Uterus (tissue), 4 donors: ENCODE measurements at places on chromosomes 4 and X. TPM values are rescaled to one million over a fixed set of nuclear protein-coding genes. Genes with fewer than 3 reads are reported as not detected.
A peak's percentile ranks its signal among the peaks of the same experiment; 100 is the strongest.

GRCh38 chr4:140027101-140027500 lies 126.9 kb downstream of the MAML3 start:
- H3K4me1 ChIP-seq: no peaks in the 10 kb centered on the region
- H3K4me3 ChIP-seq: no peak overlapping the region
- no peak overlapping the region for H3K27ac ChIP-seq
- H3K36me3 ChIP-seq: no peaks in the 10 kb centered on the region
- DNase-seq: no peak
- no peaks in the 10 kb centered on the region for H3K27me3 ChIP-seq

DNA sequence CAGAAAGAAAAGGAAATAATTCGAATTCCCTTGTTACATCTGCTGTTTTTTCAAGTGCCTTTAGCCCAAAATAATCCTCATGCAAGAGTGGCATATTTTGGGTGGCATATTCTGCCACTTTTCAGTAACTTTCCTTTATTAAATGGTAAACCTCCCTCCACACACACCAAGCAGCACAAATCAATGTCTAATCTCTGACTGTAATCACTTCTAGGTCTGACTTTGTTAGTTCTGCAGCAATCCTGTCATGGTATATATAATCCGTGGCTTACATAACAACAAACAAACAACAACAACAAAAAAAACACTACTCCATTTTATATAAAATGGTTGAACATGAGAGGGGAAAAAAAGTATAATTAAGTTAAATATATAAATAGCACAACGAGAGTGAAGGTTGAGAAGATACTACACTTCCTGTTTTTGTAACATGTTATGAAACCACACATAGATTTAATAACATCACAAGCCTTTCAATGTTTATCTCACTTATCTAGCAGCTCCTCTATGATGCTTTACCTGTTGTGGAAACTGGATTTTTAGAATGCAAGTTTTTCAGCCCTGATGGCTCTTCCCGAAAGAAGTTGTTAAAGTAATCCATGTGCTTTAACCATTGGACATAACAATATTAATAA lies 715.4 kb downstream of the GRXCR1 start:
- no peaks in the 10 kb centered on the region for H3K4me1 ChIP-seq
- H3K4me3 ChIP-seq: no peak overlapping the region
- no peaks in the 10 kb centered on the region for H3K27me3 ChIP-seq
- H3K27ac ChIP-seq: no peak overlapping the region

- no peak for DNase-seq
- no peak overlapping the region for H3K27ac ChIP-seq
- no peak overlapping the region for H3K4me3 ChIP-seq
- H3K27me3 ChIP-seq: no peaks in the 10 kb centered on the region
- H3K36me3 ChIP-seq: no peaks in the 10 kb centered on the region
Observed at GRCh38 chr4:145045180-145045579, 52.8 kb downstream of the ANAPC10 start.

DNA sequence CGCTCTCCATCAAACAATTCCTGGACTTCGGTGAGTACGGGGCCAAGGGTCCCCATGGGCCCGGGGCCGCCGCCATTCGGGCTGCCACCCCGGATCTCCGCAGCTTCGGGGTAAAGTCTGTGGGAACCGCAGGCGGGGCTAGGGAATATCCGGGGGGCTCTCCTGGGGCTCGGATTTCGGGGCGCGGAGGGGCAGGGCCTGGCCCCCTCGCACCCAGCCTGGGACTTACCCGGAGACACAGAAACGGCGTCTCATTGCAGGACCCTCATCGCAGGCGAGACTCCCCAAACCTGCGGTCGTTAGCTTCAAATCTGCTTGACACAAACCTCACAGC lies 413 bp downstream of the PDK3 start:
- peak overlapping the region; percentile 65 for H3K27ac ChIP-seq
- DNase-seq: no peak

DNA sequence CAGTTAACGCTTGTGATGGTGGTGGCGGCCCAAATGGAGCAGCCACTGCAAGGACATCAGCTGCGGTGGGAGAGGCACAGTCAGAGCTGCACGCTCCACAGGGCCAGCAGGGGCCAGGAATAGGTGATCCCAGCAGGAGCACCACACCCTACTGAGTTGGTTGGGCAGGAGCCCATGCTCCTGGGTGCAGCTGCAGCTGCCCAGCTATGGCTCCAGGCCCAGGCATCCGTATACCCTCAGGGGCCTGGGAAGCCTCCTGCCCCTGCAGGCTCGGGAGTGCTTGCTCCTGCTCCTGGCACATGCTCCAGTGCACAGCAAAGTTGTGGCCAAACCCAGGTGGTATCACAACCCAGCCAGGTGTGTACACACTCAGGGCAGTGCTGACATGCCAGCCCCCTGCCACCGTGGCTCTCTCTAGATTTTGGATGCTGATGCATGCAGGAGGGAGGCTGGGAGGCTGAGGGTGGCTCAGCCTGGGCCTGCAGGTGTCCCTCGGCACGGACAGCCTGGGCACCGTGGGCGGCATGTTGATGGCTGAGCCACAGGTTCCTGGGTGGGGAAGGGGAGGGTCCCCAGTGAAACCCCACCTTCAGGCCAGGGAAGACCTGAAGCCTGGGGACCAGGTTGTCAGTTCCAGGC lies 150.2 kb downstream of the CXXC4 start:
- no peaks in the 10 kb centered on the region for H3K4me1 ChIP-seq
- DNase-seq: no peak
- no peaks in the 10 kb centered on the region for H3K27me3 ChIP-seq
- no peak overlapping the region for H3K27ac ChIP-seq
- H3K36me3 ChIP-seq: no peaks in the 10 kb centered on the region
- H3K4me3 ChIP-seq: no peak overlapping the region

- H3K4me1 ChIP-seq: no peaks in the 10 kb centered on the region
- no peak overlapping the region for H3K4me3 ChIP-seq
- no peaks in the 10 kb centered on the region for H3K27me3 ChIP-seq
- no peak overlapping the region for H3K27ac ChIP-seq
- H3K36me3 ChIP-seq: no peaks in the 10 kb centered on the region
- DNase-seq: no peak
Observed at GRCh38 chr4:79871961-79872360, 201.1 kb downstream of the ANTXR2 start.

DNA sequence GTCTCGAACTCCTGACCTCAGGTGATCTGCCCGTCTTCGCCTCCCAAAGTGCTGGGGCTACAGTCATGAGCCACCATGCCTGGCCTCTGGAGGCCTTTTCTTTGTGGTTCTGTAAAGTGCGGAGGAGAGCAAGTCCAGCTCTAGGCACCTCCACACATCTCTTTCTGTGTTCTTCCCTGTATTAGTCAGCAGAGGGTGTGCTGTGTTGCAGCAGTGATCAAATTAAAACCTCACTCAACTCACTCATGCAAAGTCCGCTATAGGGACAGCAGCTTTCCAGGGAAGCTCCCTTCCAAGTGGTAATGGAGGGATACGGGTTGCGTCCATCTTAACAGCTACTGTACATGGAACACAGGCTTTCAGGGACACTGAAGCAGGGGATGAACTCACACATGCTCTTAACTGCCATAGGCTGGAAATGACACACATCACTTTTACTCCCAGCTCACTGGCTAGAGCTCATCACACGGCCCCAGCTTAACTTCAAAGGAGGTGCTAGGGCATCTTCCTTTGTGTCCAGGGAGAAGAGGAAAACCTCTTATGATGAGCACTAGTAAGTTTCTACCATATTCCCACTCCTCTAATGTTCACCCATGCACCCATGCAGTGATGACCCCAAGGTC lies 36.0 kb upstream of the CCNG2 start:
- H3K4me1 ChIP-seq: no peaks in the 10 kb centered on the region
- no peaks in the 10 kb centered on the region for H3K27me3 ChIP-seq
- H3K4me3 ChIP-seq: no peak overlapping the region
- no peak overlapping the region for H3K27ac ChIP-seq
- no peaks in the 10 kb centered on the region for H3K36me3 ChIP-seq
- no peak for DNase-seq

DNA sequence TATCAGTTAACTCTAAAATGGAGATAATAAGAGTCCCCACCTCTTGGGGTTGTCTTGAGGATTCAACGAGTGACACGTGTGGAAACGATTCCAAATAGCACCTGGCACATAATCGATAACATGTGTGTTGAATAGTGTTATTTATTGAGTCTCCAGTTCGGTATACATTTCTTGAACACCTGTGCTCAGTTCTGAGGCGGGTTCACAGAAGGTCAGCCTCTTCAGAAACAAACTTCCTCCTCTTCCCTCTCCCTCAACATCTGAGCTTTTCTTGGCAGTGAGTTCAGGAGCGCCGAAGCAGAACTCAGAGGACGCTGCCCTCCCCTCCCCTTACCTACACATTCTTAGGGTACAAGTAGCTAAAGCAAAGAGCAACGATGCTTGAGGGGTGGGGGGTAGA lies 934 bp downstream of the PDHA1 start:
- H3K4me1 ChIP-seq: no peaks in the 10 kb centered on the region
- no peaks in the 10 kb centered on the region for H3K36me3 ChIP-seq
- H3K4me3 ChIP-seq: no peak overlapping the region

GRCh38 chrX:8179656-8180055 lies 8.6 kb upstream of the VCX2 start:
- no peaks in the 10 kb centered on the region for H3K4me1 ChIP-seq
- no peak for DNase-seq
- H3K4me3 ChIP-seq: no peak overlapping the region
- H3K36me3 ChIP-seq: no peaks in the 10 kb centered on the region
- H3K27ac ChIP-seq: no peak overlapping the region

DNA sequence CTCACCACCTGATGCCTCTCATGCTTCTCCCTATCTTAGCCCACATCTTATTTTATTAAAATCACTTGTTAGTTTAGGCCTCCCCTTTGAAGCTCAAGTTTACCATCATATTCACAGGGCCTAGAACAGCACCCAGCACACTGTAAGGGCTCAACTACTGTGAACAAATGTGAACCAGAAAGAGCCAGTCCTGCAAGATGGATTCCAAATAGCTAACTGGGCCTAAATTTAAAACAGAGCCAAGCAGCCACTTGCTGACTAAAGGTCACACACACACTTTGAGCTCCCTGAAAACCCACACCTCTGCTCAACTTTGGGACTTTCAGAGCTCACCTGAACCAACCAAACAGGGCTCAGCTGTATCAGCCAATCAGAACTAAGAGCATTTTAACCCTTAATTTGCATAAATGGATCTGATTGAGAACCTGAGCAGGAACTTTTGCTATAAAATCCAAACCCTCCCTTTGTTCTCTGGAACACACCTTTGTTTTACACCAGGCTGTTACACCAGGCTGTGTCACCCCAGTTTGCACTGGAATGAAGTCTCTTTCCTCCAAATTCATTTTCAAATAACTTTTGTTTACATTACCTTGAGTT lies 62.1 kb upstream of the EXOC1L start:
- H3K36me3 ChIP-seq: no peaks in the 10 kb centered on the region
- H3K27me3 ChIP-seq: no peaks in the 10 kb centered on the region
- H3K4me3 ChIP-seq: no peak overlapping the region
- DNase-seq: no peak

DNA sequence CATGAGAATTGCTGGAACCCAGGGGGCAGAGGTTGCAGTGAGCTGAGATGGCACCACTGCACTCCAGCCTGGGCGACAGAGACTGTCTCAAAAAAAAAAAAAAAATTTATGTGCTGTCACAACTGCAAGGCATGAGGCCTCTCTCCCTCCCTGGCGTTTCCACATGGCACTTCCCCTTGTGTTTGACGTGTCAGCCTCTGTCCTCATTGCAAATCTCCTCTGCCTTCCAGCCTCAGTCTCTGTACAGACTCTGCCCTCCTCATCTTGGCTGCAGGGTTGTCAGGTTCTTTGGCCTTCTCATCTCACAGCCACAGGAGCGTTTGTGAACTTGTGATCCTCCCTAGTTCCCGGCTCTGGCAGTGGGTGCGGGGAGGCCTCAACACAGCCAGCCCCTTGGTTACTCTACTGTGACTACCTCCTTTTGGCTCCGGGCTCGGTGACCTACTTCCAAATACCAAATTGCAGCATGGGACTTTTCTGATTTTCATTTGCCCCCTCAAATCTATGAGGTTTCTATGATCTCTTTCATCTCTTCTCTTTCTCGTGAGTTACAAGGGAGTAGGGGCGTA lies 250.0 kb downstream of the CBR4 start:
- no peaks in the 10 kb centered on the region for H3K36me3 ChIP-seq
- H3K4me3 ChIP-seq: no peak overlapping the region
- no peaks in the 10 kb centered on the region for H3K4me1 ChIP-seq
- no peaks in the 10 kb centered on the region for H3K27me3 ChIP-seq

- H3K4me1 ChIP-seq: no peaks in the 10 kb centered on the region
- H3K27ac ChIP-seq: peak within 1 kb of the TSS; percentile 25
- H3K4me3 ChIP-seq: peak within 1 kb of the TSS; percentile 34
Observed at GRCh38 chrX:108736509-108737479, at the start of gene IRS4. IRS4 (minus strand) TSS chrX:108736563.

- no peaks in the 10 kb centered on the region for H3K27me3 ChIP-seq
- H3K4me3 ChIP-seq: no peak overlapping the region
- H3K27ac ChIP-seq: no peak overlapping the region
- no peak for DNase-seq
Observed at GRCh38 chr4:151692821-151693673, 67.8 kb downstream of the GATB start.

GRCh38 chrX:84748965-84749656 lies 246.9 kb upstream of the HDX start:
- DNase-seq: no peak
- H3K27ac ChIP-seq: no peak overlapping the region
- H3K36me3 ChIP-seq: no peaks in the 10 kb centered on the region

- no peaks in the 10 kb centered on the region for H3K36me3 ChIP-seq
- H3K4me1 ChIP-seq: no peaks in the 10 kb centered on the region
- no peaks in the 10 kb centered on the region for H3K27me3 ChIP-seq
- no peak overlapping the region for H3K27ac ChIP-seq
Observed at GRCh38 chr4:56953680-56954520, 23.5 kb downstream of the NOA1 start.

Gene SORBS2
- 35.2 TPM for total RNA-seq

Gene LAGE3
- 13.1 TPM for total RNA-seq

Gene USP17L22
- total RNA-seq: not detected

Gene KLHL4
- total RNA-seq: 7.9 TPM

Gene CACNA1F
- total RNA-seq: not detected

Gene DCAF8L2
- total RNA-seq: not detected

Gene IGFBP7
- total RNA-seq: 769 TPM

Gene LRIT3
- 0.27 TPM for total RNA-seq

Gene DUSP21
- not detected for total RNA-seq

Gene SSX3
- total RNA-seq: not detected

Gene FRMD7
- total RNA-seq: 3.6 TPM

Gene RS1
- not detected for total RNA-seq

Gene CCDC149
- 35.0 TPM for total RNA-seq

Gene RPS6KA6
- total RNA-seq: 1.5 TPM

Gene CT47B1
- not detected for total RNA-seq
